ENCODE measurements at places on chromosomes 2 and 18.

GRCh38 chr2:229531594-229531993 is 182.8 kb downstream of the DNER start:
- DNase-seq: no peak

DNA sequence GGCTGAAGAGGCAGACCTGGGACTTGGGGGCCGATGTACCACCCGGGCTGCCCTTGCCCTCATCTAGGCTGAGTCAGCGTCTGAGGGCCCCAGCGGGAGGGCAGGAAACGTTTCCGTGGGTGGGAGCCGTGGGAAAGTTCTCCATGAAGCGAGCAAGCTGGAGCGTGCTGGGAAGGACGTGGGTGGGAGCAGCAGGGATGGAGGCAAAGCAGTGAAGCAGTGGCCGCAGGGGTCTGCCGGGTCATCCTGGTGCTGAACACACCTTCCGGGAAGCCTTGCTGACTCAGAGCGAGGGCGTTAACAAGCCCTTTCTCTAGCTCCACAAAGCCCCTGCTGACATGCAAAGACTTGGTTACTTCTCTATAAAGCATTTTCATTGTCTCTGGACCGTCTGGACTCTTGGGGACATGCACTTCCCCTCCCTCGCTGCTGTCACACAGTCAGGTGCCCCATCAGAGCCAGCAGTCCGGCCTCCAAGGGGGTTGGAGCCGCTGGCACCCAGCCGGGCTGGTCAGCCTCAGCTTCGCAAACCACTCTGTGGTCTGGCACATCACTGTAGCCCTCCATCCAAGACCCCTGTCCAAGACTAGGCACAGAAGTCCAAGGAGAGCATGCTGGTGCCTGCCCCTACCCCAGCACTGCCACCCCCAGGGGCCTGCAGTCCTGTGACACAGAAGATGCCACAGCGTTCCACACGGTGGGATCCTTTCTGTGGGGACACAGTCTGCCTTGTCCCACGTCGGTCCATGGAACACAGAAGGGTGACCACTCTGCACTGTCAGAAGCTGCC is 115.1 kb upstream of the GPC1 start:
- DNase-seq: peak; percentile 97

DNA sequence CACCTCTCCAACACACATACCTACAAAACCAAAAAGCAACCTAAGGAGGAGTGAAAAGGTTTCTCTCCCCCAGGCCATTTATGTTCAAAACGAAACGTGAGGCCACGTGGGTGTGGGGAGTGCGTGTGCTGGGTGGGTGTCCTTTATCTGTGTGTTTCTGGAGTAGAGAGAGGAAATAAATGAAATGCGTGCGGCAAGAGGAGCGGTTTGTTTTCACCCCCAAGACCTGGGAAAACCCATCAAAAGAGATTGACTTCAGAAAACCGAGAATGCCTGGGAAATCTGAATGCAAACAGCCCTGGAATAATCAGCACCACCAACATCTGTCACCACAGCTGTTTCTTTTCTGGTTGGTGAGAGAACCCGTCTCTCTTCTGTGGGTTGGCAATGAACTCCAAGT is 137.4 kb downstream of the INSIG2 start:
- no peak for DNase-seq

- no peak for DNase-seq
These were observed 184.8 kb downstream of the LRP1B start for GRCh38 chr2:141946016-141946415.

Measured in IMR-90 (cell line).